BJ (cell line): ENCODE measurements at places on chromosomes 13 and 19.

- no peak for DNase-seq
Observed at GRCh38 chr13:23724196-23724970, 154.2 kb downstream of the TNFRSF19 start.

DNA sequence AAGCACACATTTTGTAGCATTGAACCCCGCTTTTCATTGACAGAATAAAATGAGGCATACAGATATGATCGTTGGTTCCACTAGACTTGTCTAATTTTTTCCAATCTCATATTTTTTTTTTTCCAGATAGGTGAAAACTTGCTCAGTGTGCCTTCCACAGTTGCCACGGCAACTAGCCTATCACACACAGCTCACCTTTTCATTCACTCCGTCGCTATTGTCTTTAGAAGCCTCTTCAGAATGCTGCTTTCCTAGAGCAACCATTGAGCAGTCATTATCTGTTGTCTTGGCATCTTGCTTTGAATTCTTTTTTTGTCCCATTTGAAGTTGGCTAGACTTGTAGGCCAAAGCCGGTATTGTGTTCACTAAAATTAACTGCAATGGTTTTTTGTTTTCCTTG, 37.7 kb upstream of the ESD start:
- DNase-seq, result no peak

GRCh38 chr19:1106841-1107660, 3.3 kb downstream of the GPX4 start:
- no peak for DNase-seq

GRCh38 chr13:44306371-44307192, 67.0 kb upstream of the SERP2 start:
- peak; percentile 76 for DNase-seq

DNA sequence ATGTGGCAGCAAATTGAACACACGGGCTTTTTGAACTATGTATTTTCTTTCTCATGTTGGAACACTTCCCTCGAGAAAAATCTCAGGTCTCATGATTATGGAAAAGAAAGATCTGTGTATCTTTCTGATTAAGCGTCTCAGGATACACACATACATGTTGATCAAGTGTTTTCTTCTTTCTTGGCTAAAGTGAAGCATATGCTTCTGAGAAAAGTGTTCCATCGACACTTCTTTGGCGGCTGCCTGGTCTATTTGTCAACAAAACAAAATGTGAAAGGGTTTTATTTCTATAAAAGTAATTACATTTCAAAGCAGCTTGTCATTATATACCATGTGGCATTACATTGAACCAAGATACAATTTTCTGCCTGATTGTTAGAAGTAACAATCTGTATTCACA, 157.5 kb downstream of the DLEU7 start:
- no peak for DNase-seq

- DNase-seq, result no peak
Observed at GRCh38 chr19:48587387-48587786, 19.2 kb upstream of the SPACA4 start.

DNA sequence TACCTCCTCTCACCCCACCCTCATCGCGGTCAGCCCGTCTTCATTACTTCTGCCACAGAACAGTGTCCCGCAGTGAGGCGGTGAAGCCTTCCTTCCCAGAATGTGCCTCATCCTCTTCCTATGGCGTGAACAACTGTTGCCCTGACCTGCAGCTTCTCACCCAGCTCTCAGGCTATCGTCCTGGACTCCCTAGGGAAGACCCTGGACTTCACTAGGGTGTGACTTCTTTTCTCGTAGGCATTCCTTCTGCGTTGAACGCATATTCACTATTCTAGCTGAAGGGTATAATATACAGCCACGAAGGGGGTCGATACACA, 982 bp downstream of the ZNF865 start:
- DNase-seq, result no peak

DNA sequence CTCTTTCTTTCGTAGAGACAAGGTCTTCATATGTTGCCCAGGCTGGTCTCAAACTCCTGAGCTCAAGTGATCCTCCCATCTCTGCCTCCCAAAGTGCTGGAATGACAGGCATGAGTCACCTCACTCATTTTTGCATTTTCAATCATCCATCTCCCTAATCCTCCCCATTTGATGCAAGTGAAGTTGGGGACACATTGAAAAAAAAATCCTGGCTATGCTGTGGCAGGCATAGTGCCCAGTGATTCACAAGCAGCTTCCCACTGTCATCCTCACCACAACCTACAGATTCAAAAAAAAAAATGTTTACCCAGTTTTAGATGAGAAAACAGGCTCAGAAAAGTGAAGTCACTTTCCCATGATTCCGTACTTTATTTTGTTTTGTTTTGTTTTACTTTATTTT, 44.7 kb upstream of the USP29 start:
- DNase-seq, result no peak

- DNase-seq, result no peak
Observed at GRCh38 chr13:46342538-46342937, 44.5 kb downstream of the RUBCNL start.

- DNase-seq, result no peak
Observed at GRCh38 chr13:110097013-110097412, 209.9 kb downstream of the COL4A1 start.

GRCh38 chr19:29271341-29271740, 58.4 kb upstream of the UQCRFS1 start:
- DNase-seq, result no peak

DNA sequence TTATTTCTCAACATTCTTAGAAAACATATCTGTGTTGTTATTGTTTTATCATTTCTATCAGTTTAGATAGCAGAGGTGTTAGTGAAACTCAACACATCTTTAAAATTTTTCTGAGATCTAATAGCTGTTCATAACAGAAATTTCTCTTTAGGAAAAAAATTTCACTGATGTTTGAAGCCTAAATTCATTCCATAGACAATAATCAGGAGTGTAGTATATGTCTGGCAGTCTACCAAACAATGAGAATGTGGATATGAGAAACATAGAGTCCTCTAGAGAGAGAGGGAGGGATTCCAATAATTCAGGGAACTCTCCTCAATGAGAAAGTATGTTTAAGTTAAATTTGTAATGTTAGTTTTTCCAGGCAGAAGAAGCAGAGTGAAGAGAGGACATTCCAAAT, 118.2 kb upstream of the EDNRB start:
- DNase-seq, result no peak

- DNase-seq, result no peak
Observed at GRCh38 chr13:20702915-20703779, at the start of gene IL17D. IL17D (plus strand) TSS chr13:20703699; CDS start chr13:20704002, 303 bp downstream.
